ENCODE measurements at places on chromosomes 1 and 21.

- DNase-seq: peak; percentile 96
These were observed 9.1 kb upstream of the MTFR1L start for GRCh38 chr1:25810341-25811299.

- DNase-seq: no peak
These were observed 148.0 kb upstream of the ERG start for GRCh38 chr21:38646213-38646837.

- DNase-seq: no peak
These were observed 5.6 kb upstream of the TDRD10 start for GRCh38 chr1:154496383-154496782.

DNA sequence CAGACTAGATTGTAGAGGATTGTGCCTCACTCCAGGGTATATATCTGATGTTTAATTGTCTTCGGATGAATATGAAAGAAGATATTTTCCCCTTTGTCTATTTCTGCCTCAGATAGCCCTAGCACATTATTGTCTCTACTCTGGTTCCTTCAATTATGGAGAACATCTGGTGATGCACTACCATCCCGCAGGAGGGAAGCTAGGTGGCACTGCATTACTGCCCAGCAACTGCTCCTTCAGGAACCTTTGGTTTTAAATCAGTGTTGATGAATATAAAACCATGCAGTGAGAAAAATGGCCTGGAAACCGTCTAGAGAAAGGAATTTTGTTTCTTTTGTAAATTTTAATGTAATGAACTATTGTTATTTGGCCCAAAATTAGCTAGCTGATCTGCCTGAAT lies 68.5 kb downstream of the GPR88 start:
- peak; percentile 22 for DNase-seq

DNA sequence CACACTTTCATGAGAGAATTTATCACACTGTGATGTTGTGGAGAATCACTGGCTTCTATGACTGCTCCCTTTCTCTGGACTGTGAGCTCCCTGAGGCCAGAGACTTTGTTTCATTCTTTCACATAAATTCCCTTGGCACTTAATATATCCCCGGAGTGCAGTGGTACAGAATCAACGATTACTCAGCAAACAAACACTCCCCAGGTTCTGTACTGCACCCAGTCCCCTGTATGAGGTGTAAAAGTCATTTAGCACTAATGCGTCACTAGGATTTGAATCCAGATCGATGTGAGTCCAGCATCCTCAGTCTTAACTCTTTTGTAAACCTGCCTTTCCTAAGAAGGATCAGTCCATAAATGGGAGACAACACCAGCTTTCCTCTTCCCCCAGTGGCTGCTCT lies 6.8 kb upstream of the UTP25 start:
- no peak for DNase-seq

DNA sequence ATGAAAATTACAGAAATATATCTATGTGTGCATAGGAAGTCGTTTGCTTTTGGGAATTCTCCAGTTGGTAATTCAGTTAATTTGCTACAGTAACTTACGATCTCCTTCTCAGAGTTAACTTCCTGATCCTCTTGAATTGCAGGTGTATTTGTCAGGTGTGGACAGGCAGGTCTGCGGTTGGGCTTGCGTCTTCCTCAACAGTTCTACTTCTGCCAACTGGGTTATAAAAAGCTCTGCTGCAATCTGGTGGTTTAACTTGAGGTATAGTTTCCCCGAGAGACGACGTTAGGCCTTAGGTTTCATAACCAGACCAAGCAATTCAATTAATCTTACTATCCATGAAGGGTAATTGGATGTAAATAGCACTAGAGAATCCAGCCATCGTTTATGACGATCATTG lies 88.2 kb downstream of the GABPA start:
- no peak for DNase-seq

- no peak for DNase-seq
These were observed 51.4 kb downstream of the HS2ST1 start for GRCh38 chr1:86965827-86966182.

DNA sequence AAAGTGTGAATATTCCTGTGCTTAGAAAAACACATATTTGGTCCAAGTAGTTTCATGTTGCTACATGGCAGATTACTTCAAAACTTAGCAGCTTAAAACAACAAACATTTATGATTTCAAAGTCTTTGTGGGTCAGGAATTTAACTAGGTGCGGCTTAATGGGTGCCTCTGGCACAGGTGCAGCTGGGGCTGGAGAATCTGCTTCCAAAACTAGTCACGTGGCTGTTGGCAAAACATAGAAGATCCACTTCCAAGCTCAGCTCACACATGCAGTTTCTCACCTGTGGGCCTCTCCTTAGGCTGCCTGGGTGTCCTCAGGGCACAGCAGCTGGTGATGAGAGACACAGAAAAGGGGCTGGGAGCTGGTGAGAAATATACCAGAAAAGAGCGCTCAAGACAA lies 263.4 kb downstream of the TTLL7 start:
- DNase-seq: no peak

GRCh38 chr1:53508991-53509666 lies 49.9 kb downstream of the DMRTB1 start:
- no peak for DNase-seq

DNA sequence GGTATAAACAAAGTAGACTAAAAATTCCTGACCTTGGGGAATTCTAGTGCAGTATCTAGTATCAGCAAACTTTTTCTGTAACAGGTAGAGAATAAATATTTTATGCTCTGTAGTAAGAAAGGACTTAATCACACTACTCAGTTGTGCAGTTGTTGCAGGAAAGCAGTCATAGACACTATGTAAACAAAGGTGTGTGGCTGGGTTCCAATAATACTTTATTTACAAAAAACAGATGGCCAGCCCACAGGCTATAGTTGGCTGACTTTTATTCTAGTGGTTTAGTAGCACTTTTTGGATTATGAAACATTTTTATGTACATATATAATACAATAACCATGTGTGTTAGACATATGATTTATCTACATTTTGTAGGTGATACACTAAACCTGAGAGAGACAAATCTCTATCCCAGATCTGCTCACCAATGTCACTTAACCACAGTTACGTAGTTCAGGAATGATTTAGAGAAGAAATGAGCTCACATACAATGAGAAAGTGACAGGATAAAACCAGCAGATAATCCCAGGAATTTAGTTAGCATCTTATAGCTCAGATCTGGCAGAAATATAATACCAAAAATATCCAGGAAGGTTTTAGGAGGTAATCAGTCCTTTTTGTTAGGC lies 56.1 kb downstream of the MIER1 start:
- DNase-seq: no peak

DNA sequence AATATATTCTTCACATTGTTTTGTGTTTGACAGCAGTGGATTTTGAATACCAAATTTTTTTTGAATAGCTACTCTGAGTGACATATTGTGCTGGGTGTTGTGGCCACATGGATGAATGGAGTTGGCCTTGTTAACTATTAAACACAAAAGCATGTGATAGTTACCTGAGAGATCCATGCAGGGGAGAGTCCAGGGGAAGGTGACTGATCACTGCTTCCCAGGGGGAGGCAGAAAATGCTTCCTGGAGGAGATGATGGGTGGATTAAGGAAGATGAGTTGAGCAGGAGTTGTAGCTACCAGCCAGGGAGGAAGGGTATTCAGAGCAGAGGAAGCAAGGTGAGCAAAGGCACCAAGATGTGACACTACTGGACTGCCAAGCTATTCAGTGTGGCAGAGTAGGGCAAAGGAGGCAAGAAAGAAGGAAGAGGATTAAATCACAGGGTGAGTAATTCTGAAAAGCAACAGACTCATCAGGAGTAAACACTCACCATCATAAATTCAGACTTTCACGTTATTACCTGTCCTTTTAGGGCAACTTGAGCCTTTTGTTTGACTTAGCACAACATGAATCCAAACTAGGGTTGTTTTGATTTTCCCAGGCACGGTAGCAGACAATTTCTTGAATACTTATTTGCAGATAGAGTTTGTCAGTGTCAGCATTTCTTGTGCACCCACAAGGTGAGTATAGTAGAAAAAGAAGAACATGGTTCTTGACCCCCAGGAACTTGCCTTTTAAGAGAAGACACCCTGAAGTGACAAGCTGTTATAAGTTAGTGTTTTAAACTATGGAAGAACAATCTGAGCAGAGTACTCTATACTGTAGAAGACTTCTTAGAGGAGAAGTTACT lies 4.2 kb downstream of the CD46 start:
- no peak for DNase-seq

- DNase-seq: no peak
These were observed 100.0 kb downstream of the CRYAA start for GRCh38 chr21:43268804-43269186.

GRCh38 chr1:15835205-15835740 lies 12.2 kb upstream of the SPEN start:
- no peak for DNase-seq

DNA sequence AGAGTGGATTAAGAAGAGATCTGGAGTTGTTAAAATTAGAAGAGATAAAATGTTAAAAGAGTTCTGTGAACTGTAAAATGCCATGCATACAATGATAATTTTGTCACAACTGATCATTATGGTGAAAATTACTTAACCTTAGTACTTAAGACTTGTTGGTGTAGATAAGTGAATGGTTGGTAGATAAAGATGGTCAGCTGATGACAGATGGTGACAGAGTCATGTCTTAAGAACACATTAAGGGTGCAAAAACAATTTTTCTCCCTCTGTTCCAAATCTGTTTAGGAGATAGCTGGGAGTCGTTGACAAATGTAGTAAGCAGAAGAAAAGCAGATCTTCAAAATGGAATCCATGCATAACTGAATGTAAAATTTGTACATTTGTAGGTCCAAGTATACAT lies 18.5 kb upstream of the CACHD1 start:
- DNase-seq: no peak

DNA sequence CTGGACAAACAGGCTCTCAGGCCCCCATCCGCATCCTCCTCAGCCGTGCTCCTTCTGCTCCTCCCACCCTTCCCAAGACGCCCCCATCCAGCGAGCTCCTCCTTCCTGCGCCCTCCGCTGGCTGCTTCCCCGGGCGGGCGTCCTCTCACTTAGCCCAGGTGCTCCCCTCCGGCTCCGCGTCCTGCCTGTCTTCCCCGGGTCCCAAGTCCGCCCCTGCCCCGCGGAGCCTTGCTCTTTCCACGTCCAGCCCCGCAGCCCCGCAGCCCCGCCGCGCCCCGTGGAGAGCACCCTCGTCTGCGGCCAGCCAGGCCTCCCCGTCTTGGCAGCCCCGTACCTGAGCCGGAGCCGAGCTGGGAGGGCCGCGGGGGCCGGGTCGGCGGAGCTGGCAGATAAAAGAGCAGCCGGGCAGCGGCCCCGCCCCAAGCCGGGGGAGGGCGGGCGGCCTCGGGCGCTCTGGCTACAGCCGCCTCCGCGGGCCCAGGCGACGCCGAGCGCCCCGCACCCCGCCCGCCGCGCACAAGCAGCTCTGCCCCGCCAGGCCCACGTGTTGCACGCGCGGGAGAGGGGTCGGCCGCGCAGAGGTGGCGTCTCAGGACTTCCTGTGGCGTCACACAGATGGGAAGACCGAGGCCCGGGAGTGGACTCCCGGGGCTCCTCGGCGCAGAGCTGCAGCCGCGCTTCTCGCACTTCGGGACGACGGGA lies at the start of gene PAQR7:
TSS of gene PAQR7 (minus strand) at position 555 of the 702 bp plus-strand sequence. CDS start 11,869 bp downstream, outside the sequence.
- DNase-seq: peak; percentile 80

DNA sequence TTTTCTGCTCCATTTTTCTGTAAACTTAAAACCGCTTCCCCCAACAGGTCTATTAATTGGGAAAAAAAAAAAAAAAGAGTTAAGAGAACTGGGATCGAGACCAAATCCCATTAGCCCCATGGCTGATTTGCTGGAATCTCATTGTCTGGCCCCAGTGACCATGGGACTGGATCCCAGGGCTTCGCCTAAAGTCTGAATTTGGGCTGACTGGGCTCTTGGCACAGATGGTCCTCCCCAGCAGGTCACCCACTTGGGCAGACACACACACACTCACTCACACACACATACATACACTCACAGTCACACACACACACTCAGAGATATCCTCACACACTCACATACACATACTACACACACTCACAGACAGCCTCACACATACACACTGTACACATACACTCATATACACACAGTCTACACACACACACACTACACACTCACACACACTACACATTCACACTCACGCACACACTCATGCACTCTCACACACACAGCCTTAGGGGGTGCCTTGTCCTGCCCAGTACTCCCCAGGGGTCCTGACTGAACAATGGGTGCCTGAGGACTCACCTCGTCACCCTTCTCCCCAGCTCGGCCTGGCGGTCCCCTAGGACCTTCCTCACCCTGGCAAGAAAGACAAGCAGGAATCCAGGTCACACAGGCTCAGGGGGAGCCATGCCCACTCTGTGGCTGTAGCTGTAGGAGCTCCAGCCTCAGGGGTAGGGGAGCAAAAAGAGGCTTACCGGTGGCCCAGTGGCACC lies 7.5 kb downstream of the COL9A2 start:
- no peak for DNase-seq

DNA sequence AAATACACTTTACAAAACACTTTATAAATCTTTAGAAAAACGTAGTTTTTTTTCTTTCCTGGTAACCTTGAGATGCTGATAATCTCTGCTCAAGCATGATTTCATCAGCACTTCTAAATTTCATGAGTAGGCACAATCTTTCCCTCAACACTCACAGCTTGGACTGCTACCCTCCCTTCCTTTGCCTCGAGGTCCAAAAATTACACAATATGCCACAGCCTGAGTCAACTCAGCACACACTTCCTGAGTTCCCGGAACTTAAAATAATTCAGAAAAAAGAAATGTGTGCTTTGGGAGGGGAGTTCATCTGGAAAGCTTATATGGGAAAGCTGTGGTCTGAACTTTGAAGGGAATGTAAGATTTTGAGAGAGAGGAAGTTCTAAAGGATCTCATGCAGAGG lies 5.9 kb downstream of the CLCA2 start:
- no peak for DNase-seq

DNA sequence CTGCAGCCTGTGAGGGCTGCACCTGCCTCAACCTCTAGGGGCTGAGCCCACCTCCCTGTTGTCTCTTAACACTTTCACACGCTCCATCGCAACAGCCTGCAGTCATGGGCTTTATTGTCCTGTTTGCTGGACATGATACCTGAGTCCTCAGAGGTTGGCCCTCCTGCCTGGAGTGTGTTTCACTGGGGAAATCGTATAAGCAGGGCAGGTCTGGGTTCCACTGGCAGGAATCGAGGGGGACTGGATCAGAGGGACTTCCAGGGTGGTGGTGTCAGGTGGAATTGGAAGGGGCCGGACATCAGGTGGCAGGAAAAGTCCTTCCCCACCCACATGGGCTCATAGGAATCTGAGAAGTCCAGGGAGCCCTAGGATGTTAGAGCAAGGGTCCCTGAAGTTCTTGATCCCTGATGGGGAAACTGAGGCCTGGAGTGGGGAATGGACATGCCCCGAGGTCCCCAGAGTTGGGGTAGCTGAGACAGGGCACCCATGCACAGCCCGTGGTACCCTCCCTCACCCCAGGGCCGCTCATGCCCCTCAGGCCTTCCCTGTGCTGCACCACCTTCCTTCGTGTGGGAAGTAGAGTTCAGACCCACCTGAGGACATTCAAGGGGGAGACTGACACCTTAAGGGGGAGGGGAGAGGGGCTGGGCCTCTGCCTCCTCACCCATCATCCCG lies 66.6 kb downstream of the PIK3CD start:
- DNase-seq: no peak
